ENCODE measurements at places on chromosomes 2 and 18.

DNA sequence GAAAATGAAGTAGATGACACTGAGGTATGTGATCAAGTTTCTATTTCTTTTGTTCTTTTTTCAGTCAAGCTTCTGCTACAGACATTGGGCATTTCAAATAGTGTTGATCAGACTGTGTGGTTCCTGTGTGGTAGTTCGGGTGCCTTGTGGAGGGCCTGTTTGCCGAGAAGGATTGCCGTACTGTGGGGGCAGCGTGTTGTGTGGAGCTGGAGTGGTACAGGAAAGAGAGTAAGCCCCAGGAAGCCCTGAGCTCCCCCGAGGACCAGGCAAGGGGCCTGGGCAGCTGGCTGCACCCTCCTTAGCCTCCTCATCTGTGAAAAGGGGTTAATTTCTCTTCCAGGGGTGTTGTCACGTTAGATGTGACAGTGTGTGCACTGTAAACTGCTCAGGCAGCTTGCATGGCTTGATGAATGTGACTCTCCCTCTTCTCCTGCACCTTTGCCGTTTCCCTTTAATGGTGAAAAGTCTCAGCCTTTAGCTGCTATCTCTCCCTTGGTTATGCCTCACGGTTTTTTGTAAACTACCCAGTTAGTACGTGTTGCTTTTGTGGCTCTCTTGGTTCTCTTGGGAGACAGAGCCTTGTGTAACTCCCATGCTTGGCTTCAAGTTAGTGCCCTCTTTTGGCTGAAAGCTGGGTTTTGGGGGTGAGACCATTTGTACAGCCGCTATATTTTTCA lies 19.5 kb downstream of the C2orf74 start:
- peaks cover 68% of the 10 kb centered on the region for H3K4me1 ChIP-seq
- peak overlapping the region; percentile 92 for H3K27ac ChIP-seq
- DNase-seq = no peak
- H3K27me3 ChIP-seq = no peaks in the 10 kb centered on the region
- H3K36me3 ChIP-seq = peaks cover 63% of the 10 kb centered on the region

GRCh38 chr2:186755066-186755465 lies 61.2 kb downstream of the FAM171B start:
- DNase-seq = no peak
- peaks cover 2% of the 10 kb centered on the region for H3K36me3 ChIP-seq
- H3K27me3 ChIP-seq = no peaks in the 10 kb centered on the region

DNA sequence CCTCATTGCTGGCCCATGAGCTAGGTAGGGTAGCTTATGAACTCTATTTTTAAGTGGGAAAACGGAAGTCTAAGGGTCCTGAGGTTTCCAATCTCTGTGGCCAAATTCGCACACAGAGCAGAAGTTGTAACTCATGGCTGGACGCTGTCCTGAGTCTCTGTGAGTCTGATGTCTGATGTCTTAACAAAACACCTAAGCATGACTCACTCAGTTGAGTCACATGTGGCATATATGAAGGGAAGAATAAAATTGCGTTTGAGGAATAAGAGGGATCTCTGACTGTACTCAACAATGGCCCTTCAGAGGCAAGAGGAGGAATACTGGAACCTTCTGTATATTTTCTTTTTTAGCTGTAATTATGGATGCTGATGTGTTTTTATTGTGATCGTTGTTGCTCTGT lies 569.7 kb downstream of the RIT2 start:
- no peaks in the 10 kb centered on the region for H3K27me3 ChIP-seq
- DNase-seq = no peak
- no peaks in the 10 kb centered on the region for H3K4me1 ChIP-seq
- no peak overlapping the region for H3K27ac ChIP-seq
- H3K36me3 ChIP-seq = no peaks in the 10 kb centered on the region

GRCh38 chr18:56330366-56331110 lies 307.9 kb downstream of the TXNL1 start:
- H3K36me3 ChIP-seq = no peaks in the 10 kb centered on the region
- H3K27ac ChIP-seq = no peak overlapping the region
- no peaks in the 10 kb centered on the region for H3K4me1 ChIP-seq
- DNase-seq = no peak

DNA sequence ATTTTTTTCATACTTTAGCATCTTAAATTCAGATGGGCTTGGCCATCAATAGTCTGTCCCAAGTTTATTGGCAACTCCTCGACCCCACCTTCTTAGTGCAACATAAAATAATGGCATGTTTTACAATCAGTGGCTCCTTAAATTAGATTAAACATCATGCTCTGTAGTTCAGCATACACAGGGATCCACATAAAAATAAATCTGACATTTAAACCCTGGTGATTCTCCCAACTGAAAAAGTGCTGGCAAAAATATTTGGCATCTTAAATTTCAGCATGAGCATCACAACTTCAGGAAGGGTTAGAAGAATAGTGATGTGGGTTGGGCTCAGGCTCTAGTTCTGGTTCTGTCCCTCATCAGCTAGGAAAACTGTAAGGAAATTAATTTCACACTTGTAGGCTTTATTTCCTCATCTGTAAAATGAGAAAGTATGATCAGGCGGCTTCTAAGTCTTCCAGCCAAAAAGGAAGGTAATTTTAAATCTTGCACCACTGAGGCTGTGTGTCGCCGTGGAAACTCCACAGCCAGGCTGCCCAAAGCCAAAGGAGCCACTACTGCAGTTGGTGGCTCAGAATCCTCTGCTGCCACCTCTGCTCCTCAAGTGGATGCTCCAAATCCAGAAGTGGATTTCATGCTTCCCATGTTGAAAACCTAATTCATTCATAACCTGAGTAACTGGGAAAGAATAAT lies 17.6 kb upstream of the EPG5 start:
- H3K4me3 ChIP-seq = no peak overlapping the region
- no peaks in the 10 kb centered on the region for H3K4me1 ChIP-seq
- H3K27ac ChIP-seq = no peak overlapping the region

- no peak overlapping the region for H3K4me3 ChIP-seq
- no peaks in the 10 kb centered on the region for H3K4me1 ChIP-seq
- no peaks in the 10 kb centered on the region for H3K36me3 ChIP-seq
- no peak for DNase-seq
Observed at GRCh38 chr2:21256006-21256405, 132.2 kb downstream of the TDRD15 start.

DNA sequence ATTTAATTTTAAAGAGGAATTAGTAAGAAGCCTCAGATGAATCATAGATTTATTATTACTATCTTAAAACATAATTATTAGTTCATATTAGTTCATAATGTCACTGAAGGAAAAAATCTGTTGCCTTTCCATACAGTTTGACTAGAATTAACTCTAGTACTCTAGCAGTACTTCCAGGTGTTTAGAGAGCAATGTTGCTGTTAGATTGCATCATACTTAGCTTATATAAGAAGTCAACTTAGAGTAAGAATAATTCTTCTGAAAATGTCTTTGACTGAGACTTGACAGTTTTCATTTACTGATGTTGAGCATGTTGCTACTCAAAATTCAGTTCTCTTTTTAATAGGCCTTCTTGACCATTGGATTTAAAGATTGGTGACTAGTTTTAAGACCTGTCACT lies 4.7 kb downstream of the RAB3GAP1 start:
- H3K27ac ChIP-seq = no peak overlapping the region
- H3K4me1 ChIP-seq = peaks cover 15% of the 10 kb centered on the region
- peaks cover 9% of the 10 kb centered on the region for H3K27me3 ChIP-seq
- DNase-seq = no peak
- H3K36me3 ChIP-seq = peaks cover 18% of the 10 kb centered on the region
- H3K4me3 ChIP-seq = no peak overlapping the region

DNA sequence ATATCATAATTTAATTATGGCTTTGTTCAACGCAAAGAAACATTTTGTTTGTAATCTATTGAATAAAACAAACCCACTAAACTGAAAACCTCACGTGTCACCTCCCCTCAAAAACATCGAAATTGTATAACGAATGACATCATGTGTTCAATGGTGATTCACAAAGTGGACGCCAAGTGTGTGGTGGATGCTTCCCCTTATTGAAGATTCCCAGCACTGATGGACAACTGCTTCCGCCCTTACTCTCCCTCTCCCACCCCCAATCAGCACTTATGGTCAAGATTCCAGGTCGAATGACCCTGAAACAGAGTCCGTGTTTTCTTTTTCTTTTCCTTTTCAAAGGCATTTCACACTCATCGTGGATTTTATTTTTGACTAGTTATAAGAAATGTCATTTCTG lies 383.0 kb upstream of the SMIM21 start:
- H3K36me3 ChIP-seq = no peaks in the 10 kb centered on the region
- no peak for DNase-seq
- H3K27me3 ChIP-seq = no peaks in the 10 kb centered on the region
- H3K4me3 ChIP-seq = no peak overlapping the region

GRCh38 chr2:238098901-238099713 lies 1.0 kb upstream of the ESPNL start:
- H3K27me3 ChIP-seq = no peaks in the 10 kb centered on the region
- no peak for DNase-seq
- H3K36me3 ChIP-seq = peaks cover 4% of the 10 kb centered on the region
- no peak overlapping the region for H3K4me3 ChIP-seq
- H3K27ac ChIP-seq = no peak overlapping the region
- no peaks in the 10 kb centered on the region for H3K4me1 ChIP-seq

- DNase-seq = peak; percentile 35
- peaks cover 33% of the 10 kb centered on the region for H3K27me3 ChIP-seq
- peak within 1 kb of the TSS; percentile 86 for H3K4me3 ChIP-seq
- H3K4me1 ChIP-seq = peaks cover 7% of the 10 kb centered on the region
- H3K36me3 ChIP-seq = peaks cover 3% of the 10 kb centered on the region
- H3K27ac ChIP-seq = peak within 1 kb of the TSS; percentile 92
Observed at GRCh38 chr2:233867993-233868532, at the start of gene MSL3B. TSS of gene MSL3B (minus strand) at chr2:233868386.

DNA sequence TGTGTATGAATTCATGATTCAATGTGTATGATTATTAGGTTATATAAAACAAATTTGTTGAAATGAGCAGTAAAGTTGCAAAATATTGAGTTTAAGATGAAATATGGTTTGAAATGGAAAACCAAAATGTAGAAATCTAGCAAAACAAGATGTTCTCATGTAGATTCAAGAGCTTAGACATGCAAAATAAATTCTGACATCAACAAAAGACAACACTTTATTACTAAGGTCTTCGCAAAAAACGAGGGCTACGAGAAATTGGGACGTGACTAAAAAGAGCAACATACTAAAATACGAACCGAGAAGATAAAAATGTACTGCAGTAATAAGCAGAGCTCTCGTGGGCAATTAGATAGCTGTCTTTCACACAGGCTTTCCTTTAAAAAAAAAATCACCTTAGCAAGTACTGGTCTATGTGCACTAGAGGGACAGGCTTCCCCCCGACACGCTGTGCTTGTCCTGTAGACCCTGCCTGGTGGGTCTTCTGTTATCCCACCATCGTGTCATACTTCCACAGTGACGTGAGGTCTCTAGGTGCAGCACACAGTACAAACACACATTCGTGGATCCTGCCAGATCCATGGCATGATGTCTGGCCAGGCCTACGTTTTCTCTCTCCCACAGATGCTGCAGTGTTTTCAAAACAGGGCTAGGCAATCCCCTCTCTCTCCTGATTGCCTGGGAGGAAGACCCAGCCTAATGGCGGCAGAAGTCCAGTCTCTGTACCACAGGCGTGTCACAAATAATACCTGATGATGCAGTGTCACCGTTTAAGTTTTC lies 240.8 kb downstream of the TCF4 start:
- peaks cover 2% of the 10 kb centered on the region for H3K4me1 ChIP-seq
- H3K36me3 ChIP-seq = no peaks in the 10 kb centered on the region
- H3K4me3 ChIP-seq = no peak overlapping the region
- H3K27ac ChIP-seq = no peak overlapping the region

- no peak for DNase-seq
- H3K36me3 ChIP-seq = no peaks in the 10 kb centered on the region
- no peak overlapping the region for H3K27ac ChIP-seq
- no peak overlapping the region for H3K4me3 ChIP-seq
- no peaks in the 10 kb centered on the region for H3K4me1 ChIP-seq
Observed at GRCh38 chr2:120548627-120549608, 186.8 kb upstream of the GLI2 start.

DNA sequence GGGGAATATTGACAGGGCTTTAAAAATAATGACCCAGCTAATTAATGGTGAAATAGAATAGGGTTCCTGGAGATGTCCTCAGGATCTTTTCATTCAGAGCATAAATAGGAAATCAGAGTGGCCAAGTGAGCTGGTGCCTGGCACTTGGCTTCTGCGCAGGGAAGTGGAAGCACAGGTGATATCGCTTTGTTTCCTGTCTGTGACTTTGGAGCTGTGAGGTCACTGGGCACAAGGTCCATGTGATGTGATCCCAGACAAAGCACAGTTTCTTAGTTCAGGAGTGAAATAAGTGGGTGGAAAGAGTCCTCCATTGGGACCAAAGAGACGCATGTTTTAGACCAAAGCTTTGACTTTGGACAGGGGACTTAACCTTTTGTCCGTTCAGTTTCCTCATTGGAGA lies 338.3 kb downstream of the CYRIA start:
- H3K4me1 ChIP-seq = no peaks in the 10 kb centered on the region
- no peaks in the 10 kb centered on the region for H3K36me3 ChIP-seq
- H3K27ac ChIP-seq = no peak overlapping the region
- H3K27me3 ChIP-seq = no peaks in the 10 kb centered on the region
- H3K4me3 ChIP-seq = no peak overlapping the region
- DNase-seq = no peak
